ENCODE measurements at places on chromosomes 2 and 18.

DNA sequence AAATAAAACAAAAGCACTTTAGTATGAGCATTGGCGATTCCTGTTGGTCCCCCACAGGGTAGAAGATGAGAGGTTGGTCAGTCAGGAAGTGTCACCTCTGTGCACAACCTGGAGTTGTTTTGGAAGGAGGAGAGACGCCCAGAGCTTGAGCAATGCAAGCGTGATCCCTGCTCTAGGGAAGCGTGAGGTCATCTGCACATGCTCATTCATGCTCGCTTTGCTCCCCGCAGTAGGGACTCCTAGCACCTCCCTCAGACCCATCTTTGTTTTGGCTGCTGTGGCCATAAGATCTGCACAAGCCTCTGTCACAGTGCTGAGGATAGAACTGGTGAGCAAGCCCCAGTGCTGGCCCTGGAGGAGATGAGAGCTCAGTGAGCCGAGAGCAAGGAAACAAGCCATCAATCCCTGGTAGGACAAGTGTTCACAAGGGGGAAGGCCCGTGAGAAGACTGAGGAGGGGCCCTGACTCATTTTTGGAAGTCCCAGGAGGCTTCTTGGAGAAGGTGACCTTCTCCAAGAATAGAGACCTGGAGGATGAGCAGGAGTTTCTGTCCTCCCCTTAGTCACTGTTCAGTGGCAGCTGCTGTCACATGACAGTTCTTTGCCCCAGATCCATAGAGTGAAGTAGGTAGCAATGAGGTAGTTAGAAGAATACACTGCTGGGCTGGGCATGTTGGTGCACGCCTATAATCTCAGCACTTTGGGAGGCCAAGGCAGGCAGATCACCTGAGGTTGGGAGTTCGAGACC is 13.3 kb upstream of the ATP8B1 start:
- DNase-seq, result no peak

DNA sequence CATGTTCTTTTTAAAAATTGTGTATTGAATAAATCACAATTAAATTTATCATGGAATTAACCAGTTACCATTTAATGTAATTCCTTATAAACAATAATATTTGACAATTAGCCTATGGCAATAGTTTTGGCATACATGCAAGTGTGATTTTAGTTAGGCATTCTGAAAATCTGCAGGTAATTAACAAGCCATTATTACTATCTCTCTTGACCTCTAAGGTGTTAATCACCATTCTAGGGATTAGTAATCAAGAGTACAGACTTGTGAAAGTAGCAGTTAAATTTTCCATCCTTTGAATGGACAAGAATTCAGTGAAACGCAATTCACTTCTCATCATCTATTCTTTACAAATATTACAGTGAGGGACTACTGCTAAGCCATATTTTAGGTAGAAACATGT is 127.7 kb upstream of the CHST9 start:
- DNase-seq, result no peak

DNA sequence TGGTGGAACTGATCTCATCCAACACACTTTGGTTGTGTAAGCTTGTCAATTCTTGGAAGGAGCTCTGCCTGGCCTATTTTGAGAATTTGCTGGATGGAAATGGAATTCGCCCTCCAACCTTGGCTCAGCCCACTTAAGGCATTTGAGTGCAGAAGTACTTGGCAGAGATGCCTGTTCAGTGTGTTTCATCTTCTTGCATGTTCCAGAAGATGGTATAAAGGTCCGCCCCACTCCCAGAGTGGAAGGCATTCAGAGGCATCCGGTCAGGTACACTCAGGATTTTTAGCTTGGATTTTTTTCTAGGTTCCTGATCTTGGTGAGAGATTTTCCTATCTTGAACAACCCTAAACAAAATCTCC is 61.3 kb upstream of the TXNDC2 start:
- no peak for DNase-seq

GRCh38 chr2:74550231-74550630 is 3.5 kb downstream of the LOXL3 start:
- DNase-seq, result no peak

DNA sequence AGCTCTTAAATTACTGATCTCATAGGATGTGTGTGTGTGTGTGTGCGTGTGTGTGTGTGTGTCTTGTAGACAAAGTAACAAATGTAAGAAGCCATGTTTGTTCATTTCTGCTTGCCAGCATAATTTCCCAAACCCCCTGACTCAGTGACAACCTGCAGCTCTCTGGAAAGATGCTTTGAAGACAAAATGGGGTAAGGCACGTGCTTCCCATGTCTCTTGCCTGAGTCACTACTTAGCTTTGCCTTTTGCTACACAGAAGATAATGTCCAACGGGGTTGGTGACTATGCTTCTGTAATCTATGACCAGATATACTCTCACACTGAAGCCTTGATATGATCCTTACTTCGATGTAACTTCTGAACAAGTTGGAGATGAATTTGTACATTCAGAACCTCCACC is 332.0 kb downstream of the SLC4A3 start:
- DNase-seq, result no peak

DNA sequence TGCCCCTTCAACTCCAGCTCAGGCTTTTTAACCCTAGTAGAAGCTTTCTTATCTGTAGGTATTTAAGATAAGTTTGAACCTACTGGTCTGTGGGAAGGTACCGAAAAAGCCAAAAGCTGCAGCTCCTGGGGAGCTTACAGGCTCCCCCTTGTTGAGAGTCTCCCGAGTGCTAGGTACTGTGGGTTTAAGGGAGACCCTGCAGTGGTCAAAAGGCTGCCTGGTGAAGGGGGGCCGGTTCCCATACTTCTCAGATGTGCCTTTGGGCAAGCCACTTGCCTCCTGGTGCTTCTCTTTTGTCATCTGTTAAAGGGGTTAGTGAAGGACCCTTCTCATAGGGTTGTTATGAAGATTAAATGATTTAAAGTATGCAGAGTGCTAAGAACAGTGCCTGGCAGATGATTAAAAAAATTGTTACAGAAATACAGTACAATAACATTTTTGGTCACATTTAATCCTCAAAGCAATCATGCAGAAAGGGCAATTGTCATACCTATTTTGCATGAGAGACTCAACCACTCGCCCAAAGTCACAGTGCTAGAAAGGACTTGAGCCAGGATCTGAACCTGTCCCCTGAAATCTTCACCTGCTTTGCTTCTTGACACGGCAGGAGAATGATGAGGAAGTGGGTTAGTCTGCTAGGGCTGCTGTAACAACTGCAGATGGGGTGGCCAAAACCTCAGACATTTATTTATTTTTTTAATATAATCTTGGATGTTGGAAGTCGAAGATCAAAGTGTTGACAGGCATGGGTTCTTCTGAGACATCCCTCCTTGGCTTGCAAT is 62.5 kb downstream of the NEDD4L start:
- DNase-seq, result no peak

GRCh38 chr18:70195852-70196434 is 9.5 kb downstream of the RTTN start:
- peak; percentile 48 for DNase-seq

DNA sequence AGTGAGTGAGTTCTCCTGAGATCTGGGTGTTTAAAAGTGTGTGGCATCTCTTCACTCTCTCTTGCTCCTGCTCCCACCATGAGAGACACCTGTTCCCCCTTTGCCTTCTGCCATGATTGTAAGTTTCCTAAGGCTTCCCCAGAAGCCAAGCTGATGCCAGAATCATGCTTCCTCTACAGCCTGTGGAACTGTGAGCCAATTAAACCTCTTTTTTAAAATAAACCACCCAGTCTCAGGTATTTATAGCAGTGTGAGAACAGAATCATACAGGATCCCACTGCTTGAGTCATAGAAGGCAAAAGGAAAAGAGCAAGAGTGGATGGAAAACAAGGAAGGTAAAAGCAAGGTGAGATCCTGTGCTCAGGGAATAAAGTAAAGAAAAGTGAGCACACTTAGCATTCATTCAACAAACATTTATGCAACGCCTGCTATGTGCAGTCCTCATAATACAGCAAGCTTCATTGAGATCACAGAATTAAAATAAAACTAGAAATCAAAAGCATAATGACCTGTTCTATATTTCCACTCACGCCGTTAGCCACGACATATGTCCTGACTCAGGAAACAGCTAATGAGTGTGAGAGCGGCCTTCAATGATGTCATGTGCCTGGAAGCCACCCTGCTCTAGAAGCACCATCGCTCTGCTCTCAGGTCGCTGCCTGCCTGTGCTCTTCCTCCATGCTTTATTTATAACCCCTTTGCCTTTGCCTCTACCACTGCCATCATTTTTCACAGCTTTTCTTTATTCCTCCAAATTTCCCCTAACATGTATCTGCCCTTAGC is 11.3 kb upstream of the COPS8 start:
- no peak for DNase-seq
